ENCODE measurements at places on chromosomes 11 and 22. TPM values are rescaled to one million over a fixed set of nuclear protein-coding genes. Genes with fewer than 3 reads are reported as not detected.
A peak's percentile ranks its signal among the peaks of the same experiment; 100 is the strongest.

Gene TMEM86A
- total RNA-seq: 2.0 TPM

GRCh38 chr11:126282361-126282735 is 545 bp upstream of the TIRAP start:
- H3K27me3 ChIP-seq: no peaks in the 10 kb centered on the region
- peak overlapping the region; percentile 71 for H3K4me3 ChIP-seq
- peaks cover 26% of the 10 kb centered on the region for H3K4me1 ChIP-seq
- H3K27ac ChIP-seq: peak overlapping the region; percentile 71

DNA sequence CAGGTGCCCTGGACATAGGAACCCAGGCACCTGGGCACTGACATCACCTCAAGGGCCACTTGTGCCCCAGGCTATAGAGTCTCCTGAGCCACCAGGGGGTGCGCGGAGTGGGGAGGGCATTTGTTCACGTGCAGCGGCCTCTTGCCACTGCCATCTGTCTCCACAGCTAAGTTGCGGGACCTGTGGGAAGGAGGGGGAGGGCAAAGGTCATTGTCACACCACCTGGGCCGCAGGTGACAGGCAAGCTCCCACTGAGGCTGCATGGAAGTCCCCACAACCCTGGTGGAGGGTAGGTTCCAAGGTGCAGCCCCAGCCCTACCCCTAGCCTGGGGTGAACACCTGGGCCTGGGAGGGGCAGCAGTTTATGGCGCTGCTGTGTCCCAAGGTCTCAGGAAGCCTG is 79.5 kb downstream of the PIWIL3 start:
- no peaks in the 10 kb centered on the region for H3K27me3 ChIP-seq
- H3K4me3 ChIP-seq: no peak overlapping the region
- no peak for DNase-seq
- no peaks in the 10 kb centered on the region for H3K36me3 ChIP-seq
- no peak overlapping the region for H3K27ac ChIP-seq

DNA sequence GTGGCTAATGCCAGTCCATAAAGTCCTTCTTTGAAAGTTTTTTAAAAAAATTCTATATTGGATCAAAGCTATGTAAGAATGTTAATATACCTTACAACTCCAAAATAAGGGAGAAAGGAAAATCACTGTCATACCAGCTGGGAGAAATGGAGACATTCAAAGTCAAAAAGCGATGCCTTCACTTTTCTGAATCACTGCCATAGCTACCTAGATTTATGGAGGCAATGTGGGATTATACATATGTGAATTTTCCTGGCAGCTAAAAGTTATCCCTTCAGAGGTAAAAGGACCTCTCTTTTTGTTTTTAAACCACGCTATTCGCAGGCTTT is 59.6 kb upstream of the PDE3B start:
- no peaks in the 10 kb centered on the region for H3K4me1 ChIP-seq
- DNase-seq: no peak
- H3K27ac ChIP-seq: no peak overlapping the region
- no peak overlapping the region for H3K4me3 ChIP-seq
- no peaks in the 10 kb centered on the region for H3K27me3 ChIP-seq
- H3K36me3 ChIP-seq: no peaks in the 10 kb centered on the region

DNA sequence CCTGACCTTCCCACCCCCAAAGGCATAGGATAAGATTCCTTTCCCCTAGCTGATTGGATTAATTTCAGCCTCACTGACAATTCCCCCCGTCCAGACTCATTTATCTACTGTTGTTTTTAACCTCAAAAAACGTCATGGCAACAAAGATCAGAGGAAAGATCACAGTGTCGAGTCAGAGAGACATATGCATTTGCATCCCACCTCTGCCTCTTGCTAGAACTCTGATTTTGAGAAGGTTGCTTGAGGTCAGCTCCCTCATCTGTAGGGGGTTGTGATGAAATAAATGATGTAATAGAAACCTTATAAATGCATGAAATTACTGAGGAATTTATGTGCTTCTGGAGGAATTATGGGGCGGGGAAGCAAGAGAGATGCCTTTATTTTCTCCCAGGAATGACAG is 53.3 kb upstream of the SYN3 start:
- no peak for DNase-seq
- no peak overlapping the region for H3K27ac ChIP-seq
- H3K27me3 ChIP-seq: no peaks in the 10 kb centered on the region
- no peaks in the 10 kb centered on the region for H3K4me1 ChIP-seq
- H3K36me3 ChIP-seq: no peaks in the 10 kb centered on the region

All from HCT116 (cell line).